ENCODE measurements at places on chromosomes 7 and 10.

- DNase-seq, result no peak
Observed at GRCh38 chr10:93993782-93994437, at the start of gene PLCE1. TSS of gene PLCE1 (plus strand) at chr10:93993931. CDS start at chr10:94031047, 37,116 bp downstream.

GRCh38 chr10:132444877-132445351 is 47.9 kb downstream of the PWWP2B start:
- no peak for DNase-seq

DNA sequence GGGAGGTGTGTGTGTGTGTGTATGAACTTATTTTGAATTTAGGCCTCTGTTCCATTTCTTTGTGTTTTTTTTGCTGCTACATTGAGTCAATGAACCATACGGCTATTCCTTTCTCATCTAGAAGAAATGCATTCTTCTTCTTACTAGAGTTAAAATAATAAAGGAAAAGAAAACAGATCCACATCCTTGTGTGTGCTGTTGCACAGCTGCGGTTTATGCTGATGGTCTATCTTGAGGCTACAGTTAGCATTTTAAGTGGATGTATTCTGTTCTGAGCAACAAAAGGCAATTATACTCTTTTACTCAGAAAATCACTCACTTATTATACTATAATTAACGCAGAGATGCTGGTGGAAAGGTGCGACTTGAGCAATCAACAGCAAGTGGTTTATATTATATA is 615.0 kb upstream of the MBL2 start:
- no peak for DNase-seq

GRCh38 chr7:155871211-155871610 is 58.9 kb upstream of the SHH start:
- DNase-seq, result no peak

DNA sequence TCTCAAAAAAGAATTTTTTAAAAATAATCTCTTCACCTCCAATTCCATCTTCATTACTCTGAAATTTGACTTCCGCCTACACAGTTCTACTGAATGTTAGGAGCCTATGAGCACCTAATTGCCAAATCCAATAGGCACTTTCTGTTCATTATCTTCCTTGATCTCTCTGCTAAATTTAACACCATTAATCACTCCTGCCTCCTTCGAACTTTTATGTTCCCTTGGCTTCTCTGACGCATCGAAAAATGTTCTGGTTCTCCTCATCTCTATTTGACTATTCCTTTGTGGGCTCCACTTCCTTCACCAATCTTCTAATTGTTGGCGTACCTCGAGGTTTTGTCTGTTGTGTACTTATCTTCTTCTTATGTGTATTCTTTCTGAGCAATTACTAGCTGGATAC is 87.3 kb downstream of the MTPN start:
- no peak for DNase-seq

DNA sequence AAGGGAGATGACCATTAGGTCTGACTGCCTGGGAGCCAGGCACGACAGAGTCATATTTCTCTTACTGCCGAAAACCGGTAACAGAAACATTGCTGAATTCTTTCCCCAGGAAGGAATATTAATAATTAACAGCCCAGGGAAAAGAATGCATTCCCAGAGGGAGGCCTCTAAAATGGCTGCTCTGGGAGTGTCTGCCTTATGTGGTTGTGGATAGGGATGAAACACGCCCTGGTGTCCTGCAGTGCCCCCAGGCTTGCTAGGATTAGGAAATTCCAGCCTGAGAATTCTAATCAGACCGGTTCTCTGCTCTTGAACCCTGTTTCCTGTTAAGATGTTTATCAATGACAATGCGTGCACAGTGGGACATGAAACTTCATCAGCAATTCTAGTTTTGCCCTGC is 226.7 kb downstream of the GPAM start:
- no peak for DNase-seq

DNA sequence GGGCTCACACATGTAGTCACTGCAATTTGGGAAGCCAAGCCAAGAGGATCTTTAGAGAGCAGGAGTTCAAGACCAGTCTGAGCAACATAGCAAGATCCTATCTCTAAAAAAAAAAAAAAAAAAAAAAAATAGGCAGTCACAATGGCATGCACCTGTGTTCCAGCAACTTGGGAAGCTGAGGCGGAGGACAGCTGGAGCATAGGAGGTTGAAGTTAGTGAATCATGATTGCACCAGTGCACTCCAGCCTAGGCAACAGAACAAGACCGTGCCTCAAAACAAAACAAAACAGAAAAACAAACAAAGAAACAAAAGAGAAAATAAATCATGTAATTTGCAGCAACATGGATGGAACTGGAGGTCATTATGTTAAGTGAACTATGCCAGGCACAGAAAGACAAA is 33.6 kb upstream of the BICC1 start:
- no peak for DNase-seq

DNA sequence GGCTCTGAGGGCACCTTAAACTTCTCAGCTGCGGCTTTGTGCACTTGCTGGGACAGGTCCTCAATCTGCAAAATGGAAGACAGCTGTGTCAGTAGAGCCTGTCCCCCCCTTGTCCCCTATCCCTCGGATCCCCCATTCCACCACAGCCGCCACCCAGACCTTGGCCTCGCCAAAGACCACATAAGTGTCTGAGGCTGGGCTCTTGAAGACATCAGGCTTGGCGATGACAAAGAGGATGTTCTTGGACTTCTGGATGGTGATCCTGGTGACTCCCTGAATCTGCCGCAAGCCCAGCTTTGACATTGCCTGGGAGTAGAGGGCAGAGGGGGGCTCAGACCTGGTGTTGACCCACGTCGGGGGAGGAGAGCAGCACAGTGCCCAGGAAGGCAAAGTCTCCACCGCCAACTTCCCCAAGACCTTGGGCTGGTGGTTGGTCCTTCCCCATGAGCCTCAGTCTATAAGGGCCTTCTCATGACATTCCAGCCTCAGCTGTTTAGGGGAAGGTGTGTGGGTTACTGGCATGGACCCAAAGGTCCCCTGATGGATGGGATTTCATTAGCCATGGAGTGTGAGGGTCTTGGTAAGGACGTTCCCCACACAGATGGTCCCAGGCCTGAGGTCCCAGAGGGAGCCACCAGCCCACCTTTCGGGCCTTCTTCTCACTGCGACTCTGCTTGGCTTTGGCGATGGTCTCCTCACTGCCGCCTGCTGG is 7.7 kb downstream of the NACAD start:
- DNase-seq, result no peak

- no peak for DNase-seq
Observed at GRCh38 chr7:107186240-107186639, 17.4 kb downstream of the HBP1 start.

Data from activated CD4-positive, alpha-beta T cell treated with anti-CD3 and anti-CD28 coated beads, Interleukin-2, amount 50 U/mL, for 1 hour (primary cell).